ENCODE measurements at places on chromosomes 12 and 14.

- DNase-seq, result no peak
Measured at GRCh38 chr14:58455593-58456265, 28.2 kb downstream of the KIAA0586 start.

DNA sequence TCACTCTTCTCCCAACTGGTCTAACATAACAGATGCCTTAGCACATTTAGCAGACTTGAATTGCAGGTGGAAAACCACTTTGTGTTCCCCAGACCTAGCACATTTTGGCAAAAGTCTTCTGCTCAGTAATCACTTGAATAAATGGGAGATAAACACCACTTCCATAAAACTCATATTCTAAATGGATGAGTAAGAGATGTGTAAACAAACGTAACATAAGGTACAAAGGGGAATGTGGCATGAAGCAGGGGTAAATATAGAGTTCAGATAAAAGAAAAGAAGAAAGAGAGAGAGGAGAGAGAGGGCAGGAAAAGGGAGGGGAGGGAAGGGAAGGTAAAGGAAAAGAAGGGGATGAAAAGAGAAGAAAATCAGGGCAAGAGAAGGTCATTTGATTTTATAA lies 17.0 kb upstream of the KERA start:
- no peak for DNase-seq

DNA sequence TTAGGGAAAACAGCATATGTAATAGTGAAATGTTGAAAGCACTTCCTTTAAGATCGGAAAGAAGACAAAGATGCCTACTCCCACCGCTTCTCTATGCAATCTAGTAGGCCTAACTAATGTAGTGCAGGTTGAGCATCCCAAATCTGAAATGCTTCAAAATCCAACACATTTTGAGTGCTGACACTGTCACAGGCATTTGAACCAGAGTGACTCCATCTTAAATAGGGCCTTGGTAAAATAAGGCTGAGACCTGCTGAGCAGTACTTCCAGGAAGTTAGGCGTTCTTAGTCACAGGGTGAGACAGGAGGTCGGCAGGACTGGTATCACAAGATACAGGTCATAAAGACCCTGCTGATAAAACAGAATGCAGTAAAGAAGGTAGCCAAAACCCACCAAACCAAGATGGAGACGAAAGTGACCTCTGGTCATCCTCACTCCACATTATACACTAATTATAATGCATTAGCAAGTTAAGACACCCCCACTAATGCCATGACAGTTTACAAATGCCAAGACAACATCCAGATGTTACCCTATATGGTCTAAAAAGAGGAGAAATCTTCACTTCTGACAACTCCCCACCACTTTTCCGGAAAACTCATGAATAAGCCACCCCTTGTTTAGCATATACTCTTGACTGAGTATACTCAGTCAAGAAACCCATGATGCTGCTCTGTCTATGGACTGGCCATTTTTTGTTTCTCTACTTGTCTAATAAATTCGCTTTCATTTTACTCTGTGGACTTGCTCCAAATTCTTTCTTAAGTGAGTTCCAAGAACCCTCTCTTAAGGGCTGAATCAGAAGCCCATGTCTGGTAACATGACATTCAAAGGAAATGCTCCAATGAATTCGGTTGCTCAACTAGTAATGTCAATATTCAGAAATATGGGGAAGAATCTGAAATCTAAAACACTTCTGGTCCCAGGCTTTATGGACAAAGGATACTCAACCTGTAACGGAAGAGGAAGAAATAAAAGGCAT lies 47.1 kb upstream of the MTERF2 start:
- no peak for DNase-seq

- no peak for DNase-seq
Measured at GRCh38 chr12:67720351-67720856, 71.9 kb downstream of the DYRK2 start.

GRCh38 chr12:51589557-51590176 lies 1.4 kb upstream of the SCN8A start:
- no peak for DNase-seq

- DNase-seq, result no peak
Measured at GRCh38 chr12:11695321-11695720, 45.8 kb downstream of the ETV6 start.

DNA sequence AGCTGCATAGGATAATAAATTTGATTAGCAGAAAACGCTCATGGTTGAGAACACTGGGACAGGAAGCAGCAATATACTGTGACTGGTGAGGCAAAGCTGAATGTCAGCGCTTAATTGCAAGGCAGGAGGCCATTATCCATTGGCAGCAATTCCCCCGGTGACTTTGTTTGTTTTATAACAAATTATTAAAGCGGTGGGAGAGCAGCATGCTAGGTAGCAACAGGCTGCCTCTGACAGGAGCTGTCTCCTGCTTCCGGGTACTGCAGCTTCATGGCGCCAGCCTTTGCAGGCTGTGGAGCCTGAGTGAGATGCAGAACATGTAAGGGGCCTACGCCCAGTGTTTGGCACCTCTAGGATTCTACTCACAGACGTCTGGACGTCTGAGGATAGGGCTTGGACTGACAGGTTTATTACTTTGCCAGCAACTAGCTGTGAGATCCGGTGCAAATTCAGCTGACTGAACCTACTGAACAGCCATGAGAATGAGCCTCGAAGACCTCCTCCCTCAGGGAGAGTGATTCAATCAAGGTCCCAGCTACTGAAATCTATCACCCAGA lies 82.1 kb upstream of the SSTR1 start:
- no peak for DNase-seq

- no peak for DNase-seq
Measured at GRCh38 chr14:71202881-71203280, 295.6 kb downstream of the PCNX1 start.

GRCh38 chr14:44462381-44462780 lies 44.7 kb downstream of the FSCB start:
- no peak for DNase-seq

DNA sequence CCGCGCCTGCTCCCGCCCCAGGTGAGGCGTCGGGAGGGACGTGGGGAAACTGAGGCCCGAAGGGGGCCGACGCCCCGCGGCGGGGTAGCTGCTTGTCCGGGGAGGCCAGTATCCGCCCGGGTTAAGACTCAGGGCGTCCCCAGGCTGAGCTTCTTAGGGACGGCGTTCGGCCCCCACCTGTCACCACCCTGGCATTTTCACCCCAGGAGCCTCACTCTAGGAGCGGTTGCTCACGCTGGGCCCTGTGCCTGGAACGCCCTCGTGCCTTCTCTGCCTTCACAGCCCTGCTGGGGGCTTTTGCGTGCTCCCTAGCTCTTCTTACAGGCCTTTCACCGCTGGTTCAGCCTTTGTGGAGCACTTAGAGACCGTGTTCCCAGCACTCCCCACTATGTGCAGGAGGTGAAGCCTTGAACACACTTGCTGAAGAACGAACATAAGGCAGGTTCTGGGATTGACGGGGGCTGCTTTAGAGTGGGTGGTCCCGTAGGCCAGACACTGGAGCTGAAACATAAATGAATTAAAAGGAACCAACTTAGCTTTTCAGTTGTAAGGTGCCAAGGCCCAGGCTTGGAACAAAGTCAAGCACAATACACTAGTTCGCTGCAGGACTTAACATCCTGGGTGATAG lies 601 bp downstream of the ZNF839 start:
- peak; percentile 12 for DNase-seq

- no peak for DNase-seq
Measured at GRCh38 chr14:61290701-61291100, 9.6 kb upstream of the TMEM30B start.

DNA sequence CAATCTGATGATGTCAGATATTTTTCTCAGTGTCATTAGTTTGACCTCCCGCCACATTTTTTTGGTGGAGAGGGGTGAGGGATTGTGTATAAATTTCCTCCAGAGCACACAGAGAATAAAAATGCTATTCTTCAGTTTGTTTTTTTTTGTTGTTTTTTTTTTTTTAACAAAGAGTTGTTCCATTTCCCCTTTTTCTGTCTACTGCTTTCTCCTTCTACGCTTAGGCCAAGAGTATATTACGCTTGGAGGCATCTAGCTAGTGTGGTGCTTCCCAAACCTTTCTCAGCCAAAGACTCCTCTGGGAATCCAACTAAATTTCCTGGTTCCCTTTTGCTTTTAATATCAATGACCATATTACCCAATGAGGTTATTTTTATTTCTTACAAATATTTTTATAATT lies 465.6 kb downstream of the ZFP36L1 start:
- DNase-seq, result no peak

DNA sequence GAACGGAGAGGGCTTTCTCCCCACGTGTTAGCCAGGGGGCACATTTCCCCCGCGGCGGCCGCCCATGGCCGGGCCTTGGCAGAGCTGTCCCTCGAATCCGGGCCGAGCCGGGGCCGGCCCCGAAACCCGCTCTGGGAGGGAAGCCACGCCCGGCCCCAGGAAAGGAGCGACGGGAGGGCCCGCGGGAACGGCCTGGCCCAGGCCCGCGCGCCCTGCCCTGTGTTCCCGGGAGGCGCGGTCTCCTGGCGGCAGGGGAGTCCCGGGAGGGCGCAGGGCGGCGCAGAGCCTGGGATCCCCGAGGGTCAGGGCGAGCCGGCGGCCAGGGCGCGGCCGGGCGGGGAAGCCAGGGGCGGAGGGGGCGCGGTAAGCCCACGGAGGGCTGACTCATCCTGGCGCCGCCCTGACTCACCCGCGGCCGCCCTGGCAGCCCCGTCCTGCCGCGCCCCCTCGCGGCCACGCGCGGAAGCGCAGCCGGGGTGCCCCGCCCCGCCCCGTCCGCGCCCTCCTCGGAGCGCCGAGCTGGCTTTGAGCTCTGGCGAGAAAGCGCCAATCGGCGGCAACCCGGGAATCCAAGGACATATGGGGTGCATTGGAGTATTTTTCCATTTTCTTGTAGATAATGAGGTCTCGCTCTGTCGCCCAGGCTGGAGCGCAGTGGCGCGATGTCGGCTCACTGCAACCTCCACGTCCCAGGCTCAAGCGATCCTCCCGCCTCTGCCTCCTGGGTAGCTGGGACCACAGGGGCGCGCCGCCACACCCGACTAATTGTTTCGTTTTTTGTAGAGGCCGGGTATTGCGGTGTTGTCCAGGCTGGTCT lies 31.8 kb upstream of the PLEKHG6 start:
- DNase-seq, result peak; percentile 78

GRCh38 chr14:102863381-102863780 lies 59.1 kb upstream of the AMN start:
- DNase-seq, result no peak

GRCh38 chr14:24852312-24853060 lies 197.5 kb downstream of the STXBP6 start:
- no peak for DNase-seq

Data from stimulated activated CD8-positive, alpha-beta memory T cell treated with anti-CD3 and anti-CD28 coated beads, Interleukin-2, amount 100 ng/mL, for 1 hour (primary cell).